Body of pancreas (tissue), 4 donors: ENCODE measurements at places on chromosomes 4 and X. TPM values are rescaled to one million over a fixed set of nuclear protein-coding genes. Genes with fewer than 3 reads are reported as not detected.

DNA sequence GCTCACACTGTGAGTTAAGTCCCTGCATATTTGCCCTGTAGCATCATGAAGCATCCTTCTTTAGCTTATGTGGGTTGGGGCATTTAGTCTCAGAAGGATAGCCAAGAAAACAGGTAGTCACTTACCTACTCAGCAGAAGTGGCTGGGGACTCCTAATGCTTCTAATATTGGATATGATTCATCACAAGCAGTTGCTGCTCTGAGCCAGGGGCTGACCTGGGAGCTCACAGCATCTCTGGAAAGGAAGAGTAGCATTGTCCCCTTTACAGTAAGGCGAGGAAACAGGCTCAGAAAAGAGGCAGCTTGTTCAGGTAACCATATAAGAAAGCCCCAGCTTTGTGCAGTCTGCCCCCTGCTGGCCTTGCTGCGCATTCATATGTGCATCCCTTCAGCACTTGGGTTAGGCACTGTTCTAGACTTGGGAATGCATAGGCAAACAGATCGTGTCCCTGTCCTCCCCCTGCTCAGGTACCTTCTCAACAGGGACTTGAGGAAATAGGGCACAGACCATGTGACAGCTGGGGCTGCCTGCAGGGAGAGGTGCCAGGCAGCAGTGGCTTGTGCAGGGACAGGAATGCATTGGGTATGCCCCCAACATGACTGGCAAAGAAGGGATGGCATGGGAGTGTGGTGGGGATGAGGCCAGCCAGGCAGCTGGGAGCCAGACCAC lies 35.7 kb upstream of the TBC1D14 start:
- peak; percentile 75 for DNase-seq

The NWD2 gene
- 4.0 TPM for total RNA-seq

DNA sequence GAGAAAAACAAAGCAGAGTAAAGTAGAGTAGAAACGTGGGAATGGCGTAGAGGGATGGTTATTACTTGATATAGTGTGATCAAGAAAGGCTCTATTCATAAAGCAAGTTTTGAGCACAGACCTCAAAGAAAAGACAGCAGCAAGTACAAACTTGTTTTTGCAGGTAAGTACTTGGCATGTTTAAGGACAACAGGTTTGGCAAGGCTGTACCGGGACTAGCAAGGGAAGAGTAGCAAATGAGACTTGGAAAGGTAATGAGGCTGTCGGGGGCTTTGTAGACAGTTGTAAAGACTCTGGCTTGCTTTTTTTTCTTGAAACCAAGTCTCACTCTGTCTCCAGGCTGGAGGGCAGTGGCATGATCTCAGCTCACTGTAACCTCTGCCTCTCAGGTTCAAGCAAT lies 40.9 kb downstream of the NEK1 start:
- no peak for DNase-seq

The UCHL1 gene
- total RNA-seq, result 26.5 TPM

The MID2 gene
- total RNA-seq, result 5.6 TPM
